NCI-H1105 treated with DMSO at 0.1 percent for 48 hours (cell line): ENCODE measurements at places on chromosomes 6 and 20.

DNA sequence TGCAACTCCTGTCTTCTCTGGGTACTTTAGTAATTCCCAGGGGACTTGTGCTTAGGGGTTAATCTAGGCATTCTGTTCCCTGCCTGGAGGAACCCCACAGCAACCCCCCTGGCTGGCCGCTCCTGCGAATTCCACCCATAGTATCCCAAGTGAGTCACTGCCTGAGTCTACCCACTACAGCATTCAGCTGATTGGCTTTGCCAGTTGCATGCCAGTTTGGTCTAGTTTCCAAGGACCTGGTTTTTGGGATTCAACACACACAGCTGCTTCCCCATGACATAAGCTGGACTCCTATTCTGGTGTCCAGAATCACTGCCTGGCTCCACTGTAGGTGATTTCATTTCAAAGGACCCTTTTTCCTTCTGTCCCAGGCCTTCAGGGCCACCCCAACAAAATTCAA, 40.3 kb downstream of the PLCG1 start:
- DNase-seq = no peak

DNA sequence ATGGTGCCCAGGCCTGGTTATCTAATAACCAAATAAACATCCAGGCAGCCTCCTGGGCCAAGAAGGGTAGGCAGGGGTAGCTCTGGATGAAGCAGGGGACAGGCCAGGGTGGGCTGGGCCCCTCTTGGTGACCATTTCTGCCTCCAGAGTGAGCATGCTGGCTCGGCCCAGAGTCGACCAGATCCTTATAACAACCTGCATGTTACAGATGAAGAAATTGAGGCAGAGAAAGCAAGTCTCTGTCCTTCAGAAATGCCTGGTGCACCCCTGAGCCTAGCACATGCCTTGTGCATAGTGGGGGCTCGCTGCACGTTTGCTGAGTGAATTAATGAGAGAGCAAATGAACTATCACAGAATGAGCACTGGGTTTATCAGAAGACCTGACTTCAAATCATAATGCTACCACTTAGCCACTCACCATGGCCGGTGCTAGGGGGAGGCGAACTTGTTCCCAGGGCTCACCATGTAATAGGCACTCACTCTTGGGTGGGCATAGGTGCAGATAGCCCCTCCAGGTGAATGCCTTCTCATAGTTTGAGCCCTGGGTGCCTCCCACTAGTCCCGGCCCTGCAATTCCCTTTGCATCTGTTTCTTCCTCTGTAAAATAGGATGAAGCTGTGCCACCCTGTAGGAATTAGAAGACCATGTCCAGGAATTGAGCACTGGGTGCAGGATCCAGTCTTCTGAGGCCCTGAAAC, 3.8 kb upstream of the APCDD1L start:
- no peak for DNase-seq

GRCh38 chr6:89085409-89086205, 5.1 kb downstream of the PNRC1 start:
- DNase-seq = no peak

DNA sequence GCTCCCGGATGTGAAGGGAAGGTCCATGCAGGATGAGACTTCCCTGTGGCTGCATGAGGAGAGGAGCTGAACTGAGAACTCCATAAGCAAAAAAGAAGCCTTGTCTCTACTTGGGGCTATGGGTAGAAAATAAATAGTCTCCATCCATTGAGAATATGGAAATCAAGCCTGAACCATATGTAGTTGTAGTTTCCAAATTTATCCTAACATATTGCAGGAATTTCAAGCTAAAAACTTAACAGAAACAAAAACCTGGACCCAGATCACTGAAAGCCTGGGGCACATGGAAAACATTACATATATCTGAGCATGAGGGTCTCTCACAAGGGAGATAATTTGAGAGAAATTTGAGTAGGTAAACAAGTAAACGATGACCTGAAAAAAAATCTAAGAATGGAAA, 94.9 kb upstream of the C6orf118 start:
- DNase-seq = no peak

DNA sequence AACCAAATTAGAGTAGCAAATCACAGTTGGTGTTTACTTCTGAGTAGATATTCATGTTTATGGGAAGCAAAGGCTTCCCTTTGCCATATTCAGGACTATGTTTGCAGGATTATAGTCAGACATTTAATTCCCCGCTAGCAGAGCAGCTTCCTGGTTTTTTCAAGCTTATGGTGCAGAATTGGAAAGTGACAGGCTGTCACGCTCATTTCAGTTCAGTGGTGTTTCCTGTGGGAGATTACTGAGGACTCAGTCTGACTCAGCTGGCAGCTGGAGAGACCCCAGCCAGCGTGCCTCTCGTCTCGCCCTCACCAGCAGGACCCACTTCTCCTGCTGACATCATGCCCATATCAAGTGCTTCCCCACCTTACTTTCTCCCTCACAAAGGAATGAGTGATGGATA, 85.1 kb downstream of the LYRM2 start:
- DNase-seq = no peak

GRCh38 chr6:158970640-158971275, 29.2 kb downstream of the RSPH3 start:
- DNase-seq = no peak

DNA sequence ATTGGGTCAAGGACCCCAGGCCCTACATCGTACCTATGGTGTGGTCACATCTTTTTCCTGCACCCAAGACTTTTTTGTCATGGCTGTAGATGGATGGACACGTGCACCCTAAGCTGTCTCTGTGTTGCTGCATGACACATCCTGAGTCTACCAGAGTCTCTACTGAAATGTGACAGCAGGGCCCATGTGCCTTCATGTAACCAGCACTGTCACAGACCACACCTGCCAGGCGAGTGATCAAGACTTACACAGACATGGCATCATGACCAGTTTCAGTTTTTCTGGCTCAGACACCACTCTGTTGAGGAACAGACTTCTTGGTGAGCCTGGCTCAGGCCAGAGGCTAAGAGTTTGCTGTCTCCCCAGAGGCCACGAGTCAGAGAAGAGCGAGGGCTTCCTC, 7.6 kb downstream of the PRND start:
- DNase-seq = no peak

DNA sequence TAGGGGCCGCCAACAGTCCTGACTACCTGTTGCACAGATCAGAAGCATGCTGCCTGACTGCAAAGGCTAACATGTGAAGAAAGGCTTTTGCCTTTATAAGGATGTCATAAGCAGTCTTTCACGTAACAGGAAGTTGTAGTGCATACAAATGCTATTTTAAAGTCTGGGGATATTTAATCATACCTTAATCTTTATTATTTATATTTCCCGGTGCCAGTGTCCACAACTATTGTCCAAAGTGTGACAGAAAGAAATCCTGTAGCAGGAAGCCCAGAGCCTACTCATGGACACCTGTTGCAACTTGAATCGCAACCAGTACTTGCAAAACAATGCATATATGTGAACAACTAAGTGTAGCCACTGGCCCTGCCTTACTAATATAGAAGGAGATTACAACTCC, 235.8 kb downstream of the ALDH8A1 start:
- no peak for DNase-seq

- DNase-seq = peak; percentile 72
Observed at GRCh38 chr6:117482240-117483003, at the start of gene DCBLD1. Gene DCBLD1 (plus strand): TSS chr6:117482674. CDS start chr6:117482782, 108 bp downstream.

GRCh38 chr6:79672631-79673111, 41.5 kb downstream of the SH3BGRL2 start:
- no peak for DNase-seq

GRCh38 chr20:39289831-39290230, 327.7 kb downstream of the DHX35 start:
- DNase-seq = no peak

DNA sequence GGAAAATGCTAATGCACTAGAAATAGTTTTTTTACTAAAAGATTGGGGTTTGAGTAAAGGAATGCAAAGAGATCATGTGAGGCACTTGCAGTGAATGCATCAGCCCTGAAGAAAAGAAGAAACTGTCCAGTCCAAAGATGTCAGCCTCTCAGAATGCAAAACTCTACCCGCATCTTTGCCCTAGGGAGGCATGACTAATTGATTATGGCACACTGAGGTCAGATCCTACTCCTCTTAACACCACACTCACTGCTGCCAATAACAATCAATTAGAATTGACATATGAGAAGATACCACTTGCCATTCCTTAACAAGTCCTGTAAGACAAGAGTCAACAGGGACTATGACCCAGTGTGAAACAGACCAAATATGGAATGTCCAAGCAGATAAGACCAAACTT, 262.3 kb upstream of the PLN start:
- no peak for DNase-seq

GRCh38 chr6:106334646-106335448, 9.3 kb upstream of the ATG5 start:
- DNase-seq = peak; percentile 74

DNA sequence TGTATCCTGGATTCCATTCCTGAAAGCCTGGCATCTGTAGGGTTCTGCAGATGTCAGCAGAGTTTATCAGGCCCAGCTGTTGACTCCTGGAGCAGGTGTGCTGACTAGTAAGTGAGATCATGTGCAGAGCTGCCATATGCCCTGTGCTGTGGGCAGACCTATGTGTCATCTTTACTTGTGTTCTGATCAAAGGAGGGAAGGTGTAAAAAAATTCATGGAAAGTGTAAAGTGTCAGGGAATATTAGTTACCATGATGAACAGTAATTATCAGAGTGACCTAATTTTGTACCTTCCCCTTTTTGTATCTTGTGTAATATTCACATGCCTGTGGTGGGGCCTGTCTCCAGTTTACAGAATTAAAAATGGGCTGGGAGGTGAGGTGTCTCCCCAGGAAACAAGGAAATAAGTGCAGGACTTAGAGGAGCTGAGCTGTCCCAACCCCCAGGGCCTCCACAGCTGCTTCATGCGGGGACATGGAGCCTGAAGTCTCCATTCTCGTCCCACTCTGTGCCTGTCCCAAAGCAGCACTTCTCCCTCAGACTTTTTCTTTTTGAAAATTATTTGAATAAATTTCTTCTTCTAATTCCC, 148.2 kb upstream of the GGTLC1 start:
- DNase-seq = no peak

DNA sequence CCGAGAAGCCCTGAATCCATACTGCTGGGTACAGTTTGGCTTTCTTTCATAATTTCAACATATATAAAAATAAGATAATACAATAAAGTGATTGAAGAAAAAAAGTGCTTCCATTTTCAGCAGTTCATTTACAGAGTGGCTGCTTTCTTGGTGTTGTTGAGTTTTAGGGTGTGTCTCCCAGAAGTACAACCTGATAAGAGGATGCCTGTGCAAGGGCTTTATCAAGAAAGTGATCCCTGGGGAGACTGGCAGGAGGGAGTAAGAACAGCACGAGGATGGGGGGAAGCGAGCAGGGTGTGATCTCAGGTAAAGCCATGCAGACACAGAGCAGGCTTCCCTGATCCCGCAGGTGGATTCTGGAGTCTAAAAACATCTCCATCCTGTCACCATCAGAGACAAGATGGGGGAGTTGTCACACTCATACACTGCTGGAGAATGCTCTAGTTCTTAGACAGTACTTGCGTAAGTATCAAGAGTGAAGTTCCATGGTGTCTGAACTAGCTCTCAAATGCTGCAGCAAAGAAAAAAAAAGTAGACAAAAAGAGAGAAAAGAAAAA, 395.9 kb downstream of the CDH26 start:
- no peak for DNase-seq

DNA sequence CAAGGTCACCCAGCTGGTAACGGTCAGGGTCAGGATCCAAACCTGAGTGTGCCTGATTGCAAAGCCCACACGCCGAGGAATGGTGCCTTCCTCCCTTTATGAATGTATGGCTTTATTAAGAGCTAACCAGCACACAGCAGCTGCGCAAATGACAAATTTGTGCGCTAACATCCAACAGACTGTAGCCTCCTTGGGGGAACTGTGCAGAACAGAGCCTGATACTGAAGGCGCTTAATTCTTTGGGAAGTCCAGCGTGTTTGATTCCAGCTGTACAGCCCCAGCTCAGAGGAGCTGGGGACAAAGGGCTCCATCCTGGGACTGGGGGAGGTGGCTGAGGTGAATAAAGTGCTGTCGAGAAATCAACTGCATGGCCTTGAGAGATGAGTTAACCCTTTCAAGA, 75.7 kb upstream of the JARID2 start:
- no peak for DNase-seq

DNA sequence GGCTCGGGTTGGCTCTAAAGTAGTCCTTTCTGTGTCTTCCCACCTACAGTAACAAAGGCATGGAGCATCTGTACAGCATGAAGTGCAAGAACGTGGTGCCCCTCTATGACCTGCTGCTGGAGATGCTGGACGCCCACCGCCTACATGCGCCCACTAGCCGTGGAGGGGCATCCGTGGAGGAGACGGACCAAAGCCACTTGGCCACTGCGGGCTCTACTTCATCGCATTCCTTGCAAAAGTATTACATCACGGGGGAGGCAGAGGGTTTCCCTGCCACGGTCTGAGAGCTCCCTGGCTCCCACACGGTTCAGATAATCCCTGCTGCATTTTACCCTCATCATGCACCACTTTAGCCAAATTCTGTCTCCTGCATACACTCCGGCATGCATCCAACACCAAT, 291.2 kb downstream of the ESR1 start:
- DNase-seq = no peak

DNA sequence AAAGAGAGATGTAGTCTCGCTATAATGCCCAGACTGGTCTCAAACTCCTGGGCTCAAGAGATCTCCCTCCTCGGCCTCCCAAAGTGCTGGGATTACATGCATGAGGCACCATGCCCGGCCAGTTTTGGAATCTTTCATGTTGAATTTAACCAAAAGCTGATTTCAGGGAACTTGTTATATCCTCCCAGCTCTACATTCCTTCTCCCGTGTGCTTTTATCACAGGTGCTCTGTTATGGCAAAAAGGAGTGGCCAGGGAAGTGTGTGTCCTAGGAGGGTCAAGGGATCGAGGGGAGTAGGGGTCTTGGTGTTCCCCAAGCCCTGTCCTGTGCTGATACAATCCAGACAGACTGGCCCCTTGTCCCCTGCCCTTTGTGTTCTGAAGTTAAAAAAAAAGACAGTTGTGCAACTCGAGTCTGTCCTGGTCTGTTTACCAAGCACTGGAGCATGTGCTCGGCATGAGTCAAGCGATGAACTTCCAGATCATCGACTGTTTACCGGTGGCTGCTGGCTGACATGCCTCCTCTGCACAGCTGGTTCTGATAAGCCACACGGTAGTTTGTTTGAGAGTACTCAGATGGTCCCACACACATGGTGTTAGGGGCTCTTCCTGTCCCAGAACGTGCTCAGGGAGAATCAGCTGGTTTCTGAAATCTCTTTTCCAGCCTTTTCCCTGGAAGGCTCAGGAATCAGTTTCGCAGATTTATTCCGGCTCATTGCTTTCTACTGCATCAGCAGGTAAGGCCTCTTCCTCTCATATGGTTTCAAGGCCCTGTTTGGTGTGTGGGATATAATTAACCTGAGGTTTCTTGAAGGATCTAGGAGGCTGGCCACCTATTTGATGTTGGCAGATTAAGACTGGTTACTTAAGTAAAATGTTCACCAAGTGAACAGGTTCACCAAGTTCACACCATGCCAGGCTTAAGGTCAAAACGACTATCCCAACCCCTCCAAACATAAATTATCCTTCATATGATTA, 52.6 kb upstream of the NAA20 start:
- no peak for DNase-seq

- no peak for DNase-seq
Observed at GRCh38 chr20:52945268-52945667, 26.9 kb upstream of the TSHZ2 start.
